B cell (primary cell): ENCODE measurements at places on chromosomes 11 and 22.
A peak's percentile ranks its signal among the peaks of the same experiment; 100 is the strongest.

- DNase-seq, result no peak
These were observed 63.1 kb upstream of the CCDC90B start for GRCh38 chr11:83349296-83349695.

DNA sequence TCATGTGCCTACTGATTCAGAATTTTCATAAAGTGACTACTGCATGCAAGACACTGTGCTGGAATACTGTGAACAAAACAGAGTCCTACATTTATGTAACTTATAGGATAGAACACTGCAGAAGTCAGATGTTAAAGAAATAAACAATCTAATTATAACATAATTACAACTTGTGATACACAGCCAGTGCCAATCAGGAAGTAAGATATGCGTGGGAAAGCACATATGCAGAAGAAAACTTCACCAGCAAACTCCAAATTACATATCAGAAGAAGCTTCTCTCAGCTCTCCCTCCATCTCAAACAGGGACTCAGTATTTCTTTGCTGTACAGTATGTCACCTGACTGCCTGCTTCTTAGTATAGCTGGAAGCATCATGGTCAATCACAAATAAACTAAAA, 37.4 kb downstream of the PAK1 start:
- no peak for DNase-seq

DNA sequence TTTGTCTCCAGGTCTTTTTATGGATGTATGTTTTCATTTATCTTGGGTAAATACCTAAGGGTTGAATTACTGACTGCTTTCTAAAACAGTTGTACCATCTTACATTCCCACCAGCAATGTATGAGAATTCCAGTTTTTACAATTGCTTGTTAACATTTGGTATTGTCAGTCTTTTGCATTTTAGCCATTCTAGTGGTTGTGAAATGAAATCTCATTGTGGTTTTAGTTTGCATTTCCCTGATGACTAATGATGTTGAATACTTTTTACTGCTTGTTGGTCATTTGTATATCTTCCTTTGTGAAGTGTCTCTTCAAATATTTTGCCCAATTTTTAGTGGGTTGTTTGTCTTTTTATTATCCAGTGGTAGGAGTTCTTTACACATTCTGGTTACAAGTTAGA, 92.8 kb downstream of the ARFGAP2 start:
- no peak for DNase-seq

- peak; percentile 69 for DNase-seq
These were observed 3.8 kb downstream of the APOL3 start for GRCh38 chr22:36156515-36157419.

GRCh38 chr11:959608-960007, 33.9 kb downstream of the AP2A2 start:
- no peak for DNase-seq

DNA sequence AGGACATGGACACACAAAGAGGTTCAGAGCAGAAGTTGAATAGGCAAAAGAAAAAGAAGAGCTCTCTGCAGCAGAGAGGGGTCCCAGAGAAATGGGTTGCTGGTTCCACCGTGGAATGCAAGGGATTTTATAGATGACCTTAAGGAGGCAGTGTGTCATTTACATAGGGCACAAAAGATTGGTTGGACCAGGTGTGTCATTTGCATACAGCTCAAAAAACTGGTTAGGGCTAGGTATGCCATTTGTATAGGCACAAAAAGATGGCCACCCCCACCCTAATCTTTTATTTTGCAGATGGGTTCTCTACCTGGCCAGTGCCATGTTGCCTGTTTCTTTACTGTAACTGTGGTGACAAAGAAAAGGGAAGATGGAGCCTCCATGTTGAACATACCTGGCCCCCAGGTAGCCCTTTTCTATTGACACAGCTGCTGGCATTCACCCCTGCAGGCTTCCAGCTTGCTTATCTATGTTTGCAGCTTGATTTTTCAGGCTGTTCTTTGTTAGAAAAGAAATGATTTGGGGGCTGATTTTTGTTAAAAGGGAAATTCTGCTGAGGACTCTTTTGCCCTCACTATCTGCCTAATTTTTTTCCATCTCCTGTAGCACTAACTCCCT, 3.1 kb upstream of the CAVIN3 start:
- no peak for DNase-seq

DNA sequence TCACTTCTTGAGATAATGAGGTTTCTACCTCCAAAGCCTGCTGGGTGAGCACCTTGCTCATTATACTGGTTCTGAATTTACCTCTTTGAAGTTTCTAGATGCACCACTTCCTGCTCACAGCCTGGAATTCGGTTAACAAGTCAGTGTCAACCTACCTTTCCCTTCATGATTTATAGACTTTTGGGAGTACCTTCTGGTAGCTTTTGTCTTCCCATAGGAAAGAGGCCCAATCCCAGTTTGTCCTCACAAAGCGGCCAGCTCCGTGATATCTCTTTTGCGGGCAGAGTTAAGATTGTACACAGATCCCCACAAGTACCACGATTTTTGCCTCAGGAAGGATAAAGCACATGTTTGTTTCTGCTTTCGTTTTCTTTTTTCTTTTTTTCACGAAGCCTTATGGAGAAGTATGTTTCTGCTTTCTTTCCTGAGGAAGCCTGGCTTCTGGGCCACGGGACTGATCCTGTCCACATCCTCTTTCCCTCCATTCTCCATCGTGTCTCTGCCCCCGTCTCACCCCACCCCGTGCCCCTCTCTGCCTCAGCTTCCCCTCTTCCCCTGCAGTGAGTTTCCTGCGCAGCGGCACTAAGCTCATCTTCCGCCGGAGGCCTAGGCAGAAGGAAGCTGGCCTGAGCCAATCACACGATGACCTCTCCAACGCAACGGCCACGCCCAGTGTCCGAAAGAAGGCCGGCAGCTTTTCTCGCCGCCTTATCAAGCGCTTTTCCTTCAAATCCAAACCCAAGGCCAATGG, 5.7 kb upstream of the HINFP start:
- DNase-seq, result no peak

GRCh38 chr11:62241095-62241494, 944 bp upstream of the SCGB1D2 start:
- DNase-seq, result no peak

DNA sequence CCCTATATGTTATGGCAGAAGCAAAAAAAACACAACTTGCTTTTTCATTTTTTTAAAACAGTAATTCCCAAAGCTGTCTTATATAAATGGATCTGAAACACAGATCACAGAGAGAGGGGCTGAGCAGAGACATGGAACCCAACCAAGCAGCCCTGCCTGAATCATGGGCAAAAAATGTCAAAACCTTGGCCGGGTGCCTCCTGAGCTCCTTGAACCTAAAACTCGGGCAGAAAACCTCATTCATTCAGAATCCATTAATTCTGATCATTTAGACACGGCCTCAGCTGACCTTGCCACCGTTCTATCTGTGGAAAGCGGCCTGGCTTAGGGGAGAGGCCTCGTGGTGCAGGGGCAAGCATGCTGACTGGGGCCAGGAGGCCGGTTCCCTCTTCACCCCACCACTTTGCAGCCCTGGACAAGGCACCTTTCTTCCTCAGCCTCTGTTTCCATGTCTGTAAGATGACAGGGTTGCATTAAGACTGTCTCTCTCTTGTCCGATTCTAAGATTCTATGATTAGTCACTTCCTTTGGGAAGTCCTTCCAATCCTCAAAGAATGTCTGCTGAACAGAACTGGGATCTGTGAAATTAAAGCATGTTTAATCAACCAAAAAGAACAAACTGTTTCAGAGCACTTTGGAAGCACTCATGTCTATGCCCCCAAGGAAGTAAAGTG, 26.0 kb downstream of the TENM4 start:
- no peak for DNase-seq

DNA sequence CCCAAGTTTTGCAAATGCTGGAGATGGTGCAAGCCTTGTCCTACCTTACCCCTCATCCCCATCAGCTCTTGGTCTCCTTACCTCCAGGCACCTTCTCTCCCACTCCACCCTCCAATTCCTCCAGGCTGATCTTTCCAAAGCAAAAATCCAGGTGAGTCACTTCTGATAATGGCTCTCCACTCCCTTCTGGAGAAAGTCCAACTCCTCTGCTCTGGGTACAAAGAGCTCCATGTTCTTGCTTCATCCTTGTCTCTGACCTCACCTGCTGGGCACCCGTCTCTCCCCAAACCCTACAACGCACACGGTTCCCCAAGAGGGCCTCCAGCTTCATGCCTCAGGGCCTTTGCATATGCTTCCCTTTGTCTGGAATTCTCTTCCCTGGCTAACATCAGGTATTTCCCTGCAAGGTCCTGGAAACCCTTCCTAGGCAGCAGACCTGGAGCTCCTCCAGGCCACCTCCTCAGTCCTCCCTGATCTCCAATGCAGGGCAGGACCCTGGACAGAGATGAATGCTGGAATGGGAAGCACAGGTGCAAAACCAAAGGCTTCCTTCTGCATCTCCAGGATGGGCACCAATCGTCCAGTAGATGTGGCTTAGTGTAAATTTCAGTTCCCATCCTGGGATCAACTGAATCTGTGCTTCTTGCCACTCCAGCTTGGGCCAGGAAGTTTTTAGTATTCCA, 22.7 kb downstream of the IFT27 start:
- no peak for DNase-seq

DNA sequence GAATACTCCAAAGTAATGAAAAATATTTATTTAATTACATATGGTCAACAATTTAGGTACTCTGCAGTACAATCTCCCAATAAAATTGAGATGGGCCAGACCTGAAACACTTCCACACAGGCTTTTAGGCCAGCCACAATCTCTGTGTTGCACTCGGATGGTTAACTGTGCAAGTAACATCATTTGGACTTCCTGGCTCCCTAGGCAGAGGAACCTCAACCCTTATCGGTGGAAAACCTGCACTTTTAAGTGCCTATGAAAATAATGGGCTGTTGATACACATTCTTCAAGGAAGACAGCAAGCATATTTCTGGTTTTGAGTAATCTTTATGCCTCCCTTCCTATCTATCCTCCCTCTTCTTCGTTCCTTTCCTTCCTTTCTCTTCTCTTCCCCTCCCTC, 343.1 kb downstream of the SOX6 start:
- DNase-seq, result no peak

GRCh38 chr11:47641600-47642098, 710 bp downstream of the MTCH2 start:
- no peak for DNase-seq

DNA sequence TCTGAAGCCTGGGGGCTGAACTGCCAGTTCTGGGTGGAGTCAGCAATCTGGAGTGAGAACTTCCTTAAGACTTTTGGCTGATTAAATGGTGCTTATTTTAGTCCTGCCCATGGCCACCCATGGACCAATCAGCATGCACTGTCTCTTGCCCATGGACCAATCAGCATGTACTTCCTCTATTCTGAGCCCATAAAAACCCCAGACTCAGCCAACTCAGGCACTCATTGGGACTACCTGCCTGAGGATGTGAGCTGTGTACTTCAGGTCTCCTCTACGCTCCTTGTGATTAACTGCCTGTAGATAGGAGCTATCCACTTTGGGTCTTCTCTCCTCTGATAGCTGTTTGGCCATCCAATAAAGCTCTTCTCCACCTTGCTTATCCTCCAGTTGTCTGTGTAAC, 342.3 kb upstream of the CCDC179 start:
- no peak for DNase-seq

DNA sequence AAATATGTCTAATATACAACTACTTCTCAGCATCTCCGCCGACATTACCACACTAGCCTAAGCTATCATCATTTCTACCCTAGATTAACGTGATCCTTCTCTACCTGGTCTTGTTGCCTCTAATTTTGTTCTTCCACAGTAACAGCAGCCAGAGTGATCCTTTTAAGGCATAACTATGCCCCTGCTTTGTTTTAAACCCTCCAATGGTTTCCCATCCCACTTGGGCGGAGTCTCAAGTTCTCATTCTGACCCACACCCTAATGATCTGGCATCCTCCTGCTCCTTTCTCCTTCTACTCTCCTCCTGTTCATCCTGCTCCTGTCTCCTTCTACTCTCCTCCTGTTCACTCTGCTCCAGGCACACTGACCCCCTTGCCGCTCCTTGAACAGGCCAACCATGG, 31.9 kb upstream of the POU2AF1 start:
- DNase-seq, result no peak

GRCh38 chr11:121351083-121351630, 58.6 kb downstream of the SC5D start:
- DNase-seq, result no peak

DNA sequence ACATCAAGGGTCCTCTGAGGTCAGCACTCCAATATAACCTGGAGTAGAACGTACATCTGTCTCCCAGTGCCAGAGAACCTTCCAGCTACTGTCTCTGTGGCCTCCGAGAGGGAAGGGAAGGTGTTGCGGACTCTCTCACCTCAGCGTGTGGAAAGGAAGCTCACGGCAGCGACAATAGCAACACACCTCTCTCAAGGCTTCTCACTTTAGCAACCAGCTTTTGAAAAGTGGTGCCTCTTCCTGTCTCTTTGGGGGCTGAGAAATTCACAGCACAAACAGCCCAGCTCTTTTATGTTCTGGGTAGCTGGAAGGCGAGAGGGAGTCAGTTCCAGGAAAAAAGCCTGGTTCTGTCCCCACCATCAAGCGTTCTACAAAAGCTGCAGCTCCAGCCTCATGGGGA, 156.9 kb upstream of the TBCEL start:
- DNase-seq, result no peak

DNA sequence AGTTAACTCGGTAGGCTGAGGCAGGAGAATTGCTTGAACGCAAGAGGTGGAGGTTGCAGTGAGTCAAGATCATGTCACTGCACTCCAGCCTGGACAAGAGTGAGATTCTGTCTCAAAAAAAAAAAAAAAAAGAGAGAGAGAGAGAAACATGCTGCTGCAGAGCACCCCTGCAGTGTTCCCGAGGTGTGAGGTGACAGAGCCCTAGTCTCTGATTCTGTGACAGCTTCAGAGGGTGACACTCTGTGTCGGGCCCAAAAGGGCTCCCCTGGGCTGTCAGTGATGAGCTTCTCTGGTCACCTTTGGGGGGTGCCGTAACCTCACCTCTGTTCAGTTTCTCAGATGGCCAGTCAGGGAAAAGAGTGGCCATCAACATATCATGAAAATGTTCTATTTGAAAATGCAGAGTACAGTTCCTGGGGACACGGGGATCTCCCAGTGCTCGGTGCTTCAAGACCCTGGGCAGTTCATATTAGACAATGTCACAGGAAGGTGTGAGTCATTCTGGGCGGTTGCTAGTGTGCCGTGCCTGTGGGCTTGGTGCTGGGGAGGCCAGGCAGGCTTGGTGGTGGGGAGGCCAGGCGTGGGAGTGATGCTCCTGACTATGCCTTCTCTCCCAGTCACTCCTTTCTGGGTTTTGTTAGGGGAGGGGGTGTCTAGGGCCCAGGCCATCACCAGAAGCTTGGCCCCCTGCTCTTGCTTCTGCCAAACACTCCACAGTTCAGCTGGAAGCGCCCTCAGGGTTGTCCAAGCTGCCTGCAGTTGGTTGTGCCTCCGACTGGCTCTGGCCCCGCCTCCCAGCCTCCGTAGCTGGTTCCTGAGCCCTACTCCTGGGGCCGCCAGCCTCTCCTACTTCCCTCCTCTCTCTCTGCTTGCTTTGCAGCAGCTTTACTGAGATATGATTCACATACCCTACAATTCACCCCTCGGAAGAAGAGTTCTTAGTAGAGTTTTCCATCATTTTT, 52.5 kb upstream of the CLDN5 start:
- no peak for DNase-seq

GRCh38 chr11:122843281-122844141, 5.2 kb downstream of the CRTAM start:
- DNase-seq, result peak; percentile 72

DNA sequence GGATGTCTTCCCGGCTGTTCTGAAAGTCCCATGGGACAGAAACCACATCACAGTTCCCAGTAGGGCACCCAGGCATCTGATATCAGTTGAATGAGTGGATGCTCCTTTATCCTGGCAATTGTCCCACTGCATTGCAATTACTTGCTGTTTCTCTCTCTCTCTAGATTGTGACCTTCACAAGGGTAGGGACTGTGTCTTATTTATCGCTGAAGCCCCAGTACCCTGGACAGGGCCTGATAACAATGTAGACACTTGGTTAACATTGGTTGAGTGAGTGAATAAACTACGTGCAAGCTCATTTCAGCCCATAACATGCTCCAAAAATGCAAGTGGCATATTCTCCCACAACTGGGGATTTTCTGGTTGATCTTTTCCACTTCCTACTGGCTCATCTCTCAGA, 193.7 kb upstream of the NARS2 start:
- DNase-seq, result no peak
